ENCODE measurements at places on chromosomes 4 and X.

- DNase-seq = no peak
These were observed 71.3 kb upstream of the IQCM start for GRCh38 chr4:149886786-149887490.

DNA sequence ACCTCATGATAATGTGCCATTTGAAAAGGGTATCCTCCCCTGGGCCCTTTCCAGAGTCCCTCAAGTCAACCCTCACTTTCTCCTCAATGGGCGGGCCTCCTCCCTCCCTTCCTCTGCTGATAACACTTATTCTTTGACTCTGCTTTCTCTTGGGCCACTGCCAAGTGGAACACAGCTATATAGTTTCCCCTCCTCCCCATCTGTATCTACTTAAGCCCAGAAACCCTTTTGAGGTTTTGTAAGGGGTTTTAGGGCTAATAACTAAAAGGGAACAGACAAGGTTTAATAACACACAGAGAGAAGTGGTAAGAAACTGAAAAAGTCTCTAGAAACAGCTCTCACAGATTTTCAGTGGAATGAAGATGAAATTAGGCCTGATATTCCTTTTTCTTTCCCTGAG, 116.7 kb downstream of the GPC3 start:
- no peak for DNase-seq

GRCh38 chr4:65083076-65083475, 587.2 kb downstream of the EPHA5 start:
- no peak for DNase-seq

GRCh38 chrX:72313707-72314641, 8.3 kb upstream of the CITED1 start:
- no peak for DNase-seq

GRCh38 chrX:134619838-134620237, 38.4 kb downstream of the PLAC1 start:
- DNase-seq = no peak

DNA sequence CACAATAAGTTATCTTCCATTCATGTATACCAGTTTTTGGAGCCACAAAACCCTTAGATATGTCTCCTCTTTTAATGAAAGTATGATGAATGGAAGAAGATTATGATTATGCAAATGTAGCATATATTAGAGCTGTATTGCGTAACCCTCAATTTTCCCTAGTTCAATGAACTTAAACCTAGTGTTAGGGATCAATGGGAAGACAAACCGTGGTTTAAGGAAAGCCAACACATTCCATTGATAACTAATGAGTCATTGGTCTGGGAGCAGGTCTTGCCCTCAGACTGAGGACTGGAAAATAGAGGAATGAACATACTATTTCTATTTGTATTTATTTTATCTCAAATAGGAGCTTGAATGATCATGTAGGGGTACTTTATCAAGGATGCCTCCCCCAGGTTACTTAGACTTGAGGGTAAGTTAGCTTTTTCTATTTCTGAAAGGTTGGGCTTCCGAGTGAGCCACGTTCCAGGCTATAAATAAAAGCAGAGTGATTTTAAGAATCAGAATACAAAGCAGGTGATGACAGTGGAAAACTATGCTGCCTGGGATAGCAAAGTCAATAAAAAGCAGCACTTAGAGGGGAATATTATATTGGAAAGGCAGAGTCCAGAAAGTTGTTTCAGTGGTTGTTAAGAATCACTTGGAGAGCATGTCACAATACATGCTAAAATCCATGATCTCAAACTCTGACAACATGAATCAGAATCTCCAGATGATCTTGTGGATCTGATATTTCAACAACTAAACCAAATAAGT, 356.0 kb downstream of the ADAM29 start:
- DNase-seq = no peak

GRCh38 chr4:107900067-107900466, 31.3 kb upstream of the CYP2U1 start:
- DNase-seq = no peak

- no peak for DNase-seq
These were observed 46.4 kb downstream of the ACOX3 start for GRCh38 chr4:8394061-8394519.

DNA sequence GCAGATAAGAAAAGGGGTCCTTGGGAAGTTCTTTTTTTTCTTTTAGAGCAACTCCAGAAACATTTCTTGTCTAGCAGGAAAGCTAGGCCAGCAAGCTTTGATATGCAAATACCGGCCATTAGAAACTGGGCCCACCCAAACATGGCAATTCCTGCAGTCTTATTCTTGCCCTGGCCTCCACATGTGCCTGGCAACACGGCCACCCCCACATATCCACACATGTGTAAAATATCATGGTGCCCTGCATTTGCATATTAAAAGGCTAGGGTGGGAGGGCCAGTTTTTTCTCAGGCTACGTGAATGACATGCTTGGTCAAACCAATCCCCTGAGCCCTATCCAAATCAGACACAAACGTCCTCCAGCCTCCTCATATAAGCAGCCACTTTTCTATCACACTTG, 171.7 kb upstream of the ZCCHC13 start:
- DNase-seq = no peak

GRCh38 chr4:140315970-140316369, 57.5 kb upstream of the SCOC start:
- no peak for DNase-seq

- DNase-seq = no peak
These were observed 97.0 kb upstream of the PTPN13 start for GRCh38 chr4:86497131-86497530.

GRCh38 chr4:146023334-146023967, 84.8 kb upstream of the ZNF827 start:
- no peak for DNase-seq

DNA sequence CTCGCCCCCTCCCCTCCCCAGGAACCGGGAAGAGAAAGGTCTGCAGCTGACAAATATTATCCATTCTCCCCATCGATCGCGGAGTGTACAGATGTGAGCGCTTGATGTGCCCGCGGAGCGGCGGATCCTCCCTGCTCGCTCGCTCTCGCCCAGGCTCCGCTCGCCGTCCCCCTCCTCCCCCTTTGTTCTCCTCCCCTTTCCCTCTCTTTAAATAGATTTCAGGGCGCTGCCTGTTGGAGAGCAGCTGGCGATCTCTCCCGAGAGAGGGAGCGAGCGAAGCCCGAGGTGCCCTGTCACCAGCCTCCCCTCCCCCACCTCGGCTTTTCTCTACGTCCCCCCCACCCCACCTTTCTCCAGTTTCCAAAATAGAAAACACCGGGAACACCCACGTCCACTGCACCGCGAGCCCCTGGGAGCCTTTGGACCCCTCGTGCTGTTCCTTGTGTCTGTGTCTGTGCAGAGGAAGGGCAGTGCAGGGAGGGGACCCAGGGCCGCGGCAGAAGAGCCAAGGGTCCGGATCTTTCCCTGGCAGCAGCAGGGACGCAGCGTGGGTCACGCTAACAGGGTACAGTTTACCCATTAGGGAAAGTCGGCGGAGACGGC, 56.6 kb upstream of the BCOR start:
- no peak for DNase-seq

GRCh38 chr4:70399319-70399718, 1.6 kb downstream of the OPRPN start:
- no peak for DNase-seq

GRCh38 chr4:30959781-30960485, 239.8 kb downstream of the PCDH7 start:
- no peak for DNase-seq

DNA sequence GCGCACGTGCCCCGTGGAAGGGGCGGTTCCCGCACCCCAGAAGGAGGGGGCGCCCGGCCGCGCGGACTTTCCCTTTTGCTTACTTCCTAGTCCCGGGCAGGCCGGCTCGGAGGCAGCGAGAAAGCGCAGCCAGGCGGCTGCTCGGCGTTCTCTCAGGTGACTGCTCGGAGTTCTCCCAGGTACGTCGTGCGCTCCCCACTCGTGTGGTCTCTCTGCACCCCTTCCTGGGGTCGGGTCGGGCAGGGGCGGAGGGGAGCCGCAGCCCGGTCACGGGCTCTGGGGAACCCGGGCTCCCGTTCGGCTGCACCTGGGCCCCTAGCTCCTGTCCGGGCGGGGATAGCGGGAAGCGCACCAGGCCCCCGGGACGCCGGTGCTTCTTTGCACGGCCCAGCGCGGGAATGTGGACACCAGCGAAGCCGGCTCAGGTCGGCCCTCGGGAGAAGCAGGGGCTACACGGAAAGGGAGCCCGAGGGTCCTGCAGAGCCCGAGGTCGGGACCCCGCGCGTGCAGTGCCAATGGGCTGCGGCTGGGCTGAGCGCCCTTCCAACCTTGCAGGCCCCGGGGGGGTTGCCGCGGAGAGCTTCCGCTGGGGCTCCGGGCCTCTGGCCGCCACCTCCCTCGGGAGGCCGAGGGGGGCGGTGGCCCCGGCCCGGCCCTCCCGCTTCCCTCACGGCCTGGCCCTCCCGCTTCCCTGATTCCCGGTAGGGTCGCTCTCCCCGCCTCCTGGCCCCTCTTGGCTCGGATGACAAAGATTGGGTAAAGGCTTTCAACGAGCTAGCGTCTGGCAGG, at the start of gene TLR2:
Gene TLR2, plus strand, starts transcription at position 99 of the 789 bp plus-strand sequence. CDS start 18,628 bp downstream, outside the sequence.
- DNase-seq = peak; percentile 29

DNA sequence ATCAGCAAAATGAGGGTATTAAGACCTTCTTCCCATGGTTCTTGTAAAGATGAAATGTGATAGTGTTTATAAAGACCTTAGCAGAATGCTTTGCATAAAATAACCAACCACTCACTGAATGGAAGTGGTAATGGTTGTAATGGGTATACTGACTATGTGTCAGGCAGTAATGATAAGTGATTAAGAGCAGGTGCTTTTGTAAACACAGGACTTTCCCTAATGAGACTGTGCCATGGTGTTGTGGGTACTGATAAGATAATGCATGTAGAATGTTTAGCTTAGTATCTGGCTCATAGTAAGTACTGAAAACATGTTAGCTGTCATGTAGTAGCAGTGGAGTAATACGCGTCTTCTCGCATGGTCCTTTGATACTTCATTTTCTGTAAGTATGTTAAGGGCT, 6.9 kb downstream of the LSM6 start:
- no peak for DNase-seq

DNA sequence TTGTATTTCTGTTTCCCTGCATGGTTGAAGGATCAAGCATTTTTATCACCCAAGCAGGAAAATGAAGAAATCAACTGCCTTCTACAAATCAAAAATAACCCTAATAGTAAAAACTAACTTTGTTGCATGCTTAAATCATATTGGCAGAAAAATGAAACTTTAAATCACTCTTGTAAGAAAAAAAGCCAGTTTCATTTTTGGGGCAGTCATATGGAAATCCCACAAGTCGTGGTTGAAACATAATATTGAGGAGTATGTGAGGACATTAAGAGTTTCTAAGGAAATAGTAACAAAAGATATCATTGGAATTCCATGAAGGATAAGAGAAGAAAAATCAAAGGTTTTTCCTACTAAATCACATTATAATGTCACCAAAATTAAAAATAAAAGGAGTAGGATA, 8.4 kb downstream of the TEC start:
- no peak for DNase-seq

- no peak for DNase-seq
These were observed 37.8 kb downstream of the ACSL1 start for GRCh38 chr4:184787766-184788503.
